ENCODE measurements at places on chromosomes 11 and 22. TPM values are rescaled to one million over a fixed set of nuclear protein-coding genes. Genes with fewer than 3 reads are reported as not detected.

GRCh38 chr11:78189851-78190250 lies 1.1 kb downstream of the USP35 start:
- DNase-seq: no peak

- no peak for DNase-seq
Observed at GRCh38 chr11:19225123-19225522, 15.6 kb downstream of the E2F8 start.

- no peak for DNase-seq
Observed at GRCh38 chr11:662689-663274, 25.7 kb downstream of the DRD4 start.

- no peak for DNase-seq
Observed at GRCh38 chr11:94272738-94273313, 31.6 kb upstream of the IZUMO1R start.

- no peak for DNase-seq
Observed at GRCh38 chr22:26981541-26981940, 324.2 kb downstream of the MIAT start.

- DNase-seq: peak; percentile 9
Observed at GRCh38 chr22:48393041-48393370, 1434.7 kb downstream of the BRD1 start.

DNA sequence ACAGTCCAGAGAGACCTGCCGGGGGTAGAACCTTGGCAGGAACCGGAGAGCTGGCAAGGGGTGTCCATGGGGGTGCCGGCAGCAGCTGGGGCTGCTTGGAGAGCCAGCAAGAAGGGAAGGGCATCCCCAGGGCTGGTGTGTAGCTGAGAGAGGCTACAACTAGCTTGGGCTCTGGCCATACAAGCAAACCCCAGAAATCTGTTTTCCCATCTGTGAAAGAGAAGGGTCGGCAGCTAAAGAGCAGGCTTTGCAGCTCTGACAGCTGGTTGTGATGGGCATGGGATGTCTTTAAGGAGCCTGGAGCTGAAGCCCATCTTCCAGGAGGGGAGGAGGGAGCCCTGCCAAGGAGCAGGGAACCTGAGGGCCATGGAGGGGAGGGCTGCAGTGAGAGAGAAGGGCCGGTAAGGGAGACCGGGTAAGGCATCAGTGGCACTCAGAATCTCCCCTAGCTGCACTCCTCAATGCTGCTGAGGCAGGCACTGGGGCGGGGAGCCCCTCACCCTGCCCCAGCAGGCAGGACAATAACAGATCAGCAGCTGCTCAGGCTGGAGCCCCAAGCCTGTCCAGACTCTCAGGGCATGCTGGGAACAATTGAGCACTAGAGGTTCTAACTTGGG lies 3.9 kb downstream of the CHST1 start:
- no peak for DNase-seq

- DNase-seq: no peak
Observed at GRCh38 chr11:87213444-87213843, 175.7 kb downstream of the TMEM135 start.

The OR8D1 gene
- total RNA-seq: not detected

The MAP6 gene
- total RNA-seq: 13.3 TPM

- DNase-seq: no peak
Observed at GRCh38 chr22:18888115-18888514, 18.0 kb upstream of the DGCR6 start.

DNA sequence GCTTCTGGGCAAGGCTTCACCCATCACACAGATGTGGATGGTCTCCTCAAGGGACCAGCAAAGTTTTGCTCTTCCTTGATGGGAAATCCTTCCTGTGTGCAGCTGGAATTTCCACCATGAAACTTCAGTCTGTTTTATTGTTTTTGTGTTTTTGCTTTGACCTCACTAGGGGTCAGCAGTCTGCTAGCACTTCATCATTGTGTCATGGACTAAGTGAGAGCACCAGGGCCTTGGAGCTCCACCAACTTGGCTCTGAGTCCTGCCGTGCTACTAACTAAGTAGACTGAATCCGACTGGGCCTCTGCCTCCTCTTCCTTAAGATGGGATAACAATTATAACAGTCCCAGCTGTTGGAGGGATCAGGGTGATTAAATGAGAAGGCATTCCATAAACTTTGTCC lies 305.8 kb upstream of the NCAM1 start:
- peak; percentile 58 for DNase-seq

DNA sequence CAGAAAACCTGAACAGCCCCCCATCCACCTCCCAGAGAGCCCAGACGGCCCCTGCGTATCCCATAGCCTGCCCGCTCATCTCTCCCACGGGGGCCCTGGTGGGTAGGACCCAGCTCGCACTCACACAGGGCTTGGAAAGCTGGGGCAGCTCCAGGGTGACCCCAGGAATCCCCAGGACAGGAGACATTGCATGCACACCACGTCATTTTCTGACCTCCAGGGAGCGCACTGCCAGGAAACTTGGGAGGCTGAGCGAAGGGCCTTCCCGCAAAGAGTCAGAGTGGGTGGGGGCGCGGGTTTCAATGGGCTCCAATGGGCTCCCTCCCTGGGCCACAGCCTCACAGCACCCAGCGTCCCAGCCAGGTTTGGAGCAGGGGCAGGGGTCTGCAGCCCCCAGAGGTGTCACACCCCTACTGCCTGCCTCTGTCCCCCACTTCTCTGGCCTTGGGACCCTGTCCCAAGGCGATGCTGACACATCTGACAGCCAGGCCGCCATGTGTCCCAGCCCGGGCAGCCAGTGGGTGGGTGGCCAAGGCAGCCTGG lies 8.2 kb upstream of the SYT8 start:
- DNase-seq: peak; percentile 67

DNA sequence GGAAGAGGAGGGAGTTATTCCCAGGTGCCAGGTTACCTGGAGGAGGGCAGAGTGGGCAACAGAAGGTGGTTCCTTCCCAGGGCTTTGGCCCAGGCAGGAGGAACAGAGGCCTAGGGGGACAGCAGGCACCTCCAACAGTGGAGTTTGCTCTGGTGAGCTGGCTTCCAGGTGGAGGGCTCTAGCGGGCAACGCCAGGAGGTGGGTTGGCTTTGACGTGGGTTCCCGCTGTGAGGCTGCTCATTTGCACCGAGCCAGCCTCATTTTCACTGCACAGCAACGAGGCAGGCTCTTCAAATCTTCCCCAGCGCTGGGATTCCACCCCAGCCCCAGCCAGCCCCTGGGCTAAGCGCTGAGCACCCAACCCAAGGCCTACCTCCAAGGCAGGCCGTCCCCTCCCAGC lies 8.1 kb downstream of the IGSF9B start:
- no peak for DNase-seq

DNA sequence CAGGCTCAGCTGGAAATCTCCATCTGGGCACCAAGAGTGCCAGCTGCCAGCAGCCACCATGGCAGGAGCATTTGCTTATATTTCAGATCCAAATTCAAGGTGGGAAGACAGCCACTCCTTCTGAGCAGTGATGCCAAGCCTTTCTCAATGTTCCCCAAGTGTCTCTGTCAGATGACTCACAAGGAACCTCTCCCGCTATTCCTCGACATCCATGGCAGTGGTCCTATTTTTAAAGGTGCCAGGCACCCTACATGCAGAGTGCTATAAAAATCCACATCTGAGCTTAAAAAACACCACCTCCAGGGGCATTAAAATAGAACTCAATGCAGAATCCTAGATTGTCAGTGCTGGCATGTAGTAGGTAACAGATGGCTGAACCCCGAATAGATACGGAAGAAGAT lies 112.1 kb downstream of the SLC1A2 start:
- no peak for DNase-seq

DNA sequence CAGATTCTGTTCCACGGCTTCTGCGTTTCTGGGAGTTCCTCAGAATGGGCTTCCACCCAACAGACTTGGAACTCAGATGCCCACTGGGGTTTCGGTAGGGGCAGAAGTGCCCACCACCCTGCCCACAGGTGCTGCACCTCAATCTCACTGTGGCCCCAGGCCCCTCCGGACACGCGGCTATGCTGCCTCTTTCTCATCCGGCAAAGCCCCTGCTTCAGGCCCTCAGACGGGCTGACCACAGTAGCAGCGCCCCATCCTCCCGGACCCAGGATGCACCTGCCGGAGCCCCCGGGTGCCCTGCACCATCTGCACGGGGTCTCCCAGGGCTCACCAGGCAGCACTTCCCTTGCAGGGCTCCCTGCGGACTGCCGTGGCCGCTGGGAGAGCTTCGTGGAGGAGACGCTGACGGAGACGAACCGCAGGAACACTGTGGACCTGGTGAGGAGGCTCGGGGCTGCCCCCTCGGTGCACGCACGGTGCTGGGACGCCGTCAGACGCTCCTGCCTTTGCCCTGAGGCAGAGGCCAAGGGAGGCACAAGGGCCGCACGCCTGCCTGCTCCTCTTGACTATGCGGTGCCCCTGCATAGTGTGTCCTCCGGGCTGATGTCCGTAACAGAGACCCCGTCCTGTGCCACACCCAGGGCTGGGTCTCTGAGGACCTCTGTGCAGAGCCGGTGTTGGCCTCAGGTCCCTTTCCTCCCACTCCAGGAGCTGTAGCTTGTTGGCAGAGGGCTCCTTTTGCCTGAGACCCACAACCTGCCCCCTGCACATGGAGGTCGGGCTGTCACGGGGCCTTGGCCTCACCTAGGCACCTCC lies 38.6 kb downstream of the SBF1 start:
- no peak for DNase-seq

DNA sequence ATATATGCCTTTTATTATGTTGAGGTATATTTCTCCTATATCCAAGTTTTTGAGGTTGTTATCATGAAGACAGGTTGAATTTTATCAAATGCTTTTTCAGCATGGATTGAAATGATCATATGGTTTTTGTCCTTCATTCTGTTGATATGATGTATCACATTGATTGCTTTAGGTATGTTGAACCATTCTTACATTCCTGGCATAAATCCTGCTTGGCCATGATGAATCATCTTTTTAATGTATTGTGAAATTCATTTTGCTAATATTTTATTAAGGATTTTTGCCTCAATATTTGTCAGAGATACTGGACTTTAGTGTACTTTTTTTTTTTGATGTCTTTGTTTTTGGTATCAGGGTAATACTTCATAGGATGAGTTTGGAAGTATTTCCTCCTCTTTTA lies 283.8 kb upstream of the C11orf87 start:
- no peak for DNase-seq

DNA sequence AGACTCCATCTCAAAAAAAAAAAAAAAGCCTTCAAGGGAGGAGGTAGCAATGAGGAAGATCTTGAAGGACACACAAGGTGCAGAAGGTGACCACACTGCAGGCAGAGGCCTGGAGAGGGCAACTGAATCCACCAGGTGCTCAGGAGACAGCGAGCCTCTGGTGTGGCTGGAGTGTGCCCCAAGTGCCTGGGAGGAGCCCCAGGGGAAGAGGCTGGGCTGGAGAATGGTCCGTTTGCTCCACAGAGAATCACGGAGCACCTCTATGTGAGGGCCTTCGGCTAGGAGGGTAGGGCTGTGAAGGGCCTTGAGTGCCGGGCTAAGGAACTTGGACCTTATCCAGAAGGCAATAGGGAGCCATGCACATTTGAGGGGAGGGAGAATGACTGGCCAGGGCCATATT lies 50.3 kb downstream of the ARRB1 start:
- no peak for DNase-seq

- DNase-seq: no peak
Observed at GRCh38 chr11:129998107-129998506, 4.5 kb downstream of the PRDM10 start.

The OR5M3 gene
- total RNA-seq: not detected

The OR6A2 gene
- 0.06 TPM for total RNA-seq

The SMTNL1 gene
- total RNA-seq: not detected

The LRFN4 gene
- 7.3 TPM for total RNA-seq

DNA sequence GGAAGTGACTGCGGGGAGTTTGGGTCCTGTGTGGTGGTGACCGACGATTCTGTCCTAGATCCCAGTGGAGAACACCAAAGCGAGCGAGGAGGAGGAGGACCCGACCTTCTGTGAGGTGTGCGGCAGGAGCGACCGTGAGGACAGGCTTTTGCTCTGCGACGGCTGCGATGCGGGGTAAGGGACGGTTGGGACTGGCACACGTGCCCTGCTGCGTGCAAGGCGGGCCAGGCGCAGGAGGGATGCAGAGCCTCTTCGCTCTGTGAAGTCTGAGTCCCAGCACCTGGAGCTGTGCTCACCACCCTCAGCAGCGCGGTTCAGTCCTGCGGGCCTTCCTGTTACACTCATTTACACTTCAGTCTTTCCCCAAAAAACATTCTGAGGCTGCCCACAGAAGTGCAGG lies 16.2 kb downstream of the PHRF1 start:
- DNase-seq: no peak

DNA sequence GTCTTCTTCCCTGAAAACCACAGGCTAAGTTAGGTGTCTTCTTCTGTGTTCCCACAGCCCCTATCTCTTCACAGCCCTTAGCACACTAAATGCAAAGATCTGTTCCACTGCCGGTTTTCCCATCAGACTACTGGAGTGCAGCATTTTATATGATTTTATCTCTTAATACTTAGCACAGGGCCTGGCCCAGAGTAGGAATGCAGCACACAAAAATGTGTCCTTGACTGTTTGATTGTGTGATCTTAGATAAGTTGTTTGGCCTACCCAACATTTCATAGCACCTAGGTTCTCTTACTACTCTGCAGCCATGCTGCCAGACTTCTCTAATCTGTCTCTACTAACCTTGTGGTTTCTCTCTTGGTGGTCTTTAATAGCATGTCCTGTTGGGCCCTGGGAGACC lies 54.1 kb upstream of the RRM1 start:
- DNase-seq: no peak

DNA sequence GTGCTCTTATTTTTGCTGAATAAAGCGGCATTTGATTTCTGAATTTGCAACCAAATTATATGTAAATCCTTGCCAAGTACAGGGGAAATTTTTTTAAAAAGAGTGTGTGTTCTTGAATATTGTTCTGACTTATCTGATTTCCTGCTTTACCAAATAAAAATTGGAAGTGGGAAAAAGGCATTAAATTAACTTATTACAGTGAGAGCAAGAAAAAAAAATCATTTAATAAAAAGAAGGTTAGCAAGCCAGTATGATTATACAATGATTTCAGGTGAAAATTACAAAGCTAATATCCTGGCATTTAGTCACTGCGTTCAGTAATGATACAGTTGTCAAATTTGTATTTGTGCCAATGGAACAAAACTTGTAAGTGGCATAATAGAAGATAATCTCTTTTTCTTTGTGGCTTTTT lies 82.1 kb upstream of the PPARA start:
- DNase-seq: no peak

The HDHD5 gene
- 31.7 TPM for total RNA-seq

DNA sequence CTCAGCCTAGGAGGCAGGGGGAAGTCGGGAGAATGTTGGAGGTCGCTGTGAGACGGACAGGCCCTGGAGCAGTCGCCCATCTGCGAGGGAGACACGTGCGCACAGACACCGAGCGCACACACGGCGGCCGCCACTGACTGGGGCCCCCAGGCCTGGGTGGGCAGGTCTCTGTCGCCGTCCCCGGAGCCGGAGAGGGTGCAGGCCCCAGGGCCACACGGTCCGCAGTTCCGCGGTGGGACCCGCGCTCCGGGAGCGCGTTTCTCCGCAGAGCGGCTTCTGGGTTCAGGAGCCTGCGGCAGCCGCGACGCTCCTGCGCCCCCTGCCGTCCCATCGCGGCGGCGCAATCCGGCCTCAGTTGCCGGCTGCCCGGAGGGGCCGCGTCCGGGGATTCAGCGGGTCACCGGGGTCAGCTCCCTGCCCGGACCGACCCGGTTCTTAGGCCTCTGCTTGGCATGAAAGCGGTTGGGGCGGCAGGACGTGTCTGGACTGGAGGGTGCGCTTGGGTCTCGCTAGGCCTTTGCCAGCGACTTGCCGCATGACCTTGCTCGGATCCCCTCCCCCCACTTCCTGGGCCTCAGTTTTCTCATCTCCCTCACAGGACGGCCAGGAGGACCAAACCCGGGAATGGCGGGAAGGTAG lies 31.2 kb downstream of the PDE2A start:
- peak; percentile 54 for DNase-seq
